Activated naive CD4-positive, alpha-beta T cell (primary cell): ENCODE measurements at places on chromosomes 5 and 9.

- no peak for DNase-seq
Measured at GRCh38 chr9:129803676-129804060, 684 bp downstream of the TOR1B start.

GRCh38 chr5:162886717-162887116 lies 550.7 kb upstream of the CCNG1 start:
- no peak for DNase-seq

DNA sequence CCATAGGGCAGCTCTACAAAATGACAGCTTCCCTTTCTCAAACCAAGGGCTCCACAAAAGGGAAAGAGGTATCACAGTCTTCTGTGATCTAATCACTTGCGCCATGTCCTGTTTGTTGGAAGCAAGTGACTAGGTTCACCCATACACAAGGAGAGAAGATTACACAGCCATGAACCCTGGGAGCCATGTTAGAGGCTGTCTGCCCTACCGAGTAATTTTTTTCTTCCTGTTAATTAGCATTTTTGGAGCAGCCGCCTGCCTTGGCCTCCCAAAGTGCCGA lies 33.2 kb upstream of the GOLPH3 start:
- no peak for DNase-seq

- no peak for DNase-seq
Measured at GRCh38 chr9:134288746-134289145, 37.5 kb upstream of the RXRA start.

- DNase-seq = no peak
Measured at GRCh38 chr5:103718108-103718507, 155.5 kb upstream of the NUDT12 start.

DNA sequence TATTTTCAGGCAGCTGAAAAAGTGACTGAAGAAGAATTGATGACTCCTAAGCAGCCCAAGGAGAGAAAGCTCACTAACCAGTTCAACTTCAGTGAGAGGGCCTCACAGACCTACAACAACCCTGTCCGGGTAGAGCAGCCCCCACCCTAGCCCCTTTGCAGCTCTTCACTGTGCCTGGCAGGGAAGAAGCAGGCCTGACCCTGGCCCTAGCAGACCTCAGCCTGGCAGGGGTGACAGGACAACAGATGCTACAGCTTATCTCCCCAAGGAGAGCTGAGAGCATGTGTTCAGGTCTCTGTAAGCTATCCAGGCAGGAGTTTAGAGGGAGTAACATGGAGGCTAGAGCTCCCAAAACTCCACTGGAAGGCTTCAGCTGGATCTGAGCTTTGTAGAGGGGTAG lies 31.8 kb downstream of the DNAI1 start:
- no peak for DNase-seq

DNA sequence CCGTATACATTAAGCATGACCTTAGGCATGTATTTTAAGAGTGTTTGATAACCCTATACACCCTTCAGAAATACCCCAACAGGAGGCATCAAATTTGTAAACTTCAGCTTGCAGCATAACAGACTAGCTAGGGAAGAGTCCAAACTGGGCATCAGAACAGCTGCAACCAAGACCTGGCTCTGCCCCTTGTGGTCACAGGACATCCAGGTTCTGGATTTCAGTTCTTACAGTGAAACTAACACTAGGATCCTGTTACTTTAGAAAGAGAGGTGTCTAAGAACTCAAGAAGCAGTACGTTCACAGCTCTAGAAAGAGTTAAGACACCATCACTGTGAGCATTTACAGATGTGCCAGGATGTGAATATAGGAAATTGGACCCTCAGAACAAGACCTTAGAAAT lies 229.8 kb downstream of the BNC2 start:
- DNase-seq = no peak

- no peak for DNase-seq
Measured at GRCh38 chr5:167820101-167820990, 471.1 kb upstream of the WWC1 start.

GRCh38 chr5:98314292-98314691 lies 459.2 kb upstream of the RGMB start:
- no peak for DNase-seq

DNA sequence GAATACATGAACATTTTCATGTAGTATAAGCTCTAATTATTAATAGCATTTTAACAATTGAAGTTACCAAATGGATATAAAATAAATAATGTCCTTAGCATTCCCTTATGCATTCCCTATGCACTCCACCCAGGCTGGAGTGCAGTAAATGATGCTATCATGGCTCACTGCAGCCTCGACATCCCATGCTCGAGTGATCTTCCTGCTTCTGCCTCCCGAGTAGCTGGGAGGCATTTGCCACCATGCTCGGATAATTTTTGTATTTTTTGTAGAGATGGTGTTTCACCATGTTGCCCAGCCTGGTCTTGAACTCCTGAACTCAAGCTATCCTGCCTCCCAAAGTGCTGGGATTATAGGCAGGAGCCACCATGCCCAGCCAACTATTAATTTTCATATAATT lies 184.0 kb downstream of the PBX3 start:
- DNase-seq = no peak

DNA sequence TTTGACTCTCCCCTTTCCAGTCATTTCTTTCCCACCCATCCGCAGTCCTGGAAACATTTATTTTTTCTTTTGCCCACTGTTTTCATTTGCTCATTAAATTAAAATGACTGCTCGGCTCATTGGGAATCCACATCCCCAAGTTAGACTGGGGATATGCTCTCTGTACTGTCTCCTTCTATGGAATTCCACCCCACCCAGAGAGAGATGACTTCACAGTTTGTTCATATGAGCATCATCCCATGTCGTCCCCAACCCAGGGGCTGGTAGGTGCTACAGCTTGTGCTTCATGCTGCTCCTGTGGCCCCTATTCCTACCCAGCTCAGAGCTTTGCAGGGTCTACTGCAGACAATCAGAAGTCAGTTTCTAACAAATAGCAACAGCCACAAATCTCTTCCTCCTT lies 16.5 kb upstream of the RARS1 start:
- no peak for DNase-seq

DNA sequence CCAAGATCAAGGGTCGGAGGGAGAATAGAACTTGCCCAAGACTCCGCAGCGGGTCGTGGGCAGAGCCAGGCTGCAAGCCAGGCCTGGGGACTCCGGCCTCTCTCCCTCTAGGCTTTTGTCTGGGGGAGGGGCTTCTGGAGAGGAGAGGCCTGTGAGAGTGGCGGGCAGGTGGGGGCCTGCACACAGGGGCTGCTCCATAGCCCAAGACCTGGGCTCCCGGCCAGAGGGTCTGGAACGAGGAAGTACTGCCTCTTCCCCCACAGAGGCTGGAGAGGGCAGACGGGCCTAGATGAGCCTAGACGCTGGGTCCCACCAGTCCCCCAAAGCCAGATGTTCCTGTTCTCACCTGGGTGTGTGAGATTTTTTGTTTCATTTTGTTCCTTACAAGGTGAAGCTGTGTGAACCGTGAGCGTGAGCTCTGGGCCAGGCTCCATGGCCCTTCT lies 5.2 kb upstream of the ST6GALNAC6 start:
- DNase-seq = no peak

GRCh38 chr9:6805532-6805931 lies 47.8 kb downstream of the KDM4C start:
- DNase-seq = no peak

GRCh38 chr9:73553295-73553694 lies 401.6 kb downstream of the ANXA1 start:
- DNase-seq = no peak

- DNase-seq = no peak
Measured at GRCh38 chr5:7329141-7329540, 66.8 kb upstream of the ADCY2 start.

DNA sequence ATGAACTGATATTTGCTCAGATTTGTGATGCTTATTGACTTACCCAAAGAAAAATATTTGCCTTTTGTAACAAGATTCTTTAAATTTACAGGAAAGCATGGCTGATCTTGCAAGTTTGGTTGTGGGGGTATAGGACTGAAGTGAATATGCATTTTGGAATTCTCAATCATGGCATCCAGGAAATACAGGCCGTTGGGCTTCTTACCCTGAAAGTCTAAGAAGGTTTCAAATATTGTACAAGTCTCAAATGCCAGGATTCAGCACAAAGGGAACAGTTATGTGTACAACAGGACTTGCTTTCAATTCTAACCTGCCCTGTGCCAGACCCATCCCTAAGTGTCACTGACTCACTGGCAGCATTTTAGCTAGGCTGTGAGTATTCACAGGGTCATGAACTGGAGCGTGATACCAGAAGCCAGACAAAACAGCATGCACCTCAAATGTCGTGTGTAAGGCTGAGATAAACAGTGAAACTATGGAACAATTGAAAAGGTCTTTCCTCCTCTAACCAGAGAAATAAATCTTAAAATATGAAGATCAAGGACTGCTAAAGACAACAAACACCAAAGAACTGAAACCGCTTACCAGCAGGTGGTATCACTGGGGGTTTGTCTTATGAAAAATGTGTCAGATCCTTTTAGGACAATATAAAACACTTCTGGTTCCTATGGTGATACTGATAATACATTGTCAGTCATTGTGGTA lies 168.6 kb upstream of the RGMB start:
- DNase-seq = no peak

DNA sequence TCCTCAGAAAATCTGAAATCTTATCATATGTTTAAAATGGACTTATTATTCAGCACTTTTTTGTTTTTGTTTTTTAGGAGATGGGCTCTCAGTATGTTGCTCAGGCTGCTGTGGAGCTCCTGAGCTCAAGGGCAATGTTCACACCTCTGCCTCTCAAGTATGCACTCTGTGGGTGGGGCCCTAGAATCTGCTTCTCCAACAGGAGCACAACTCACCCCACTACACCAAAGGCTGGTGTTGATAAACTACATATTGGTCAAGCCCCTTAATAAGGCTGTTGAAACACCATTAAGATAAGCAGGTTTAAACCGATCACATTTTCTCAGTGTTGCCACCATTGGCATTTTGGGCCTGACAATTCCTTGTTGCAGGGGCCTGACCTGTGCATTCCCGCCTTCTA lies 131.6 kb downstream of the FANCC start:
- DNase-seq = no peak

DNA sequence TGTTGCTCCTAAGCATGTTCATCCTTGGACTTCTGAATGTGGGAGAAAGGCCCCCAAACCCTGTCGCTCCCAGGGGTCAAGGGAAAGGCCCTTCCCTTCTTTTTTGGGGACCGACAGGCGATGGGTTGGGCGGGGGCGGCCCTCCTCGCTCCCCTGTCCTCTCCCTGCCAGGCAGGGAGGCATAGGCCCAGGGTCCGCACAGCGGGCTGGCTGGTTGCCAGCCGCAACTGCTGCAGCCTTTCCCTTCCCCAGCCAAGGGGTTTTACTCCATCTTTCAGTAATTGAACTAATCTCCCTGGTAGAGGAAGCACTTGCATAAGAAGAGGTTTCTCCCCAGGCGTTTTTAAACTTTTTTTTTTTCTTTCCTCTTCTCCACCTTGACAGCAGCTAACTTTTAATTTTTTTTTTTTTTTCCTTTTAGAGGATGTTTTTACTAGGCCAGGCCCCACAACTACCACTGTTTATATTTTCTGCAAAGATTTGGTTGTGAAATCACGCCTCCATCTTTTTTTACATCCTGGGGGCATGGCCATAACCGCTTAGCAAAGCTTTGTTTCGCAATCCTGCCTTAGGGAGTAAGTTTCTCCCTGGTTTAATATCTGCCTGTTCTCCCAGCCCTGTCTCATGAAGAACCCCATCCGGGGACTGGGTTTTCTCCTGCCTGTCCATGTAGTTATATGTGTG lies 216.9 kb upstream of the ZNF608 start:
- no peak for DNase-seq

GRCh38 chr5:112142769-112143270 lies 276.3 kb downstream of the EPB41L4A start:
- DNase-seq = no peak

GRCh38 chr5:57683036-57683630 lies 200.5 kb upstream of the ACTBL2 start:
- no peak for DNase-seq

DNA sequence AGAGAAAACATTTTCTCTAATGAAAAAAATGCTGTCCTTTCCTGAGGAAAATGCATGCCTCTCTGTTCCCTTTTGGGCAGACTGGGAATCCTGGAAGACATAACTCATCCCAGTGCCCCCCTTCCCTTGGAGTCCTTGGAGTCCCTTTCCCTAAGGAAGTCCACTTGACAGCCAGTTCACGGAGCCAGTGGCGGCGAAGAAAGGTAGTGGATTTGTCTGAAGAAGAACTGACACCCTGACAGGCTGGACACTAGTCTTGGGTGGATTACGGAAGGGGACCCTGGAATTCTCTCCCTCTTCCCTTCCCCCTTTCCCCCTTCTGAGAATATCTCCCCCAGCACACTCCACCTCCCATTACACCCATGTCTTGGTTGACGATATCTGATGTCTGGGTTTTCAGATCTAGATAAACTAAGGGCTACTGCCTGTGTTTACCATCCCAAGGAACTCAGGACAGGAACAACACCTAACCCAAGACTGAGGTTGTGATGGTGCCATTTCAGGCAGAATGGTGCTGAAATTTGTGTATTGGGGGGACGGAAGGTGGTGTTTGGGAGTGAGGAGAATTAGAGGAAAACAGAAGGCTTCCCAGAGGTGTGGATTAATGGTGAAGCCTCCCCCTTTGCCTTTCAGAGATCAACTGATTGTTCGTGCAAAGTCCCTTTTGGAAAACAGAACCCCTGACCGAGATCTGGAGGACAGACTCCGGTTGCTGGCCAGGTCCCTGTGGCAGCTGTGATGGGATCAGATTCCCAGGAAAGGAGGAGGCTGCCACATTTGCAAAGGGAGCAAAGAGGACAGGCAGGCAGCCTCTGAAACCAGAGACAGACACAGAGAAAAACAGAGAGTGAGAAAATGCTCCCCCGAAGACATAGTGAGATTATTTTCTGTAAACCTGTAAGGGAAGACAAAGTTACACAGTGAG lies 704 bp downstream of the SPARC start:
- no peak for DNase-seq

DNA sequence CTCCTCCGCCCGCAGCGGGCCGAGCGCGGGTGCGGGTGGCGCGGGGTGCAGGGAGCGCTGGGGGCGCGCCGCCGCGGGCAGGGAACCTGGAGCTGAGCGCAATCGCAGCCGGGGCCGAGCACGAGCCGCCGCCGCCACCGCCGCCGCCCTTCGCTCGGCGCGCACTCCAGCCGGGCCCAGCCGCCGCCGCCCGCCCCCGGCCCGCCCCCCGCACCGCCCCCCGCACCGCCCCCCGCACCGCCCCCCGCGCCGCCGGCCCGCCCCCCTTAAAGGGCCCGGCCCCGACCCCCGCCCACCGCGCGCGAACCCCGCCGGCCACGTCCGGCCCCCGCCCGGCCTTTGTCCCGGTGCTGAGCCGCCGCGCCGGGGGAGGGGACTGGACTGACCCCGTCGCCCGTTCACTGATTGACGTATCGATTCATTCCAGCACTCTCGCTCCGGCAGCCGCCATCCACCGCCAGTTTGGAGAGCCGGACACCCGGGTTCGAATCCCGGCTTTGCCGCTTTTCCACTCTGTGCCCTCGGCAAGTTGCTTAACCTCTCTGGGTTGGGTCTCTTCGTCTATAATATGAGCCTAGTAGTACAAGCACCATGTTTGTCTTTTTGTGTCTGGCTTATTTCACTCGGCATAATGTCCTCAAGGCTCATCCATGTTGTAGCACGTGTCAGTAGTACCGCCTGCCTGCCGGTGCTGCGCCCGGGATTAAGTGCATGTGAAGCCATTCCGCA lies at the start of gene SH3PXD2B:
Gene SH3PXD2B, minus strand, starts transcription at position 168 of the 729 bp plus-strand sequence. CDS start 173 bp downstream, outside the sequence.
- no peak for DNase-seq

GRCh38 chr5:157290981-157291711 lies 25.2 kb downstream of the CYFIP2 start:
- DNase-seq = no peak

GRCh38 chr9:111715471-111715870 lies 54.1 kb downstream of the GNG10 start:
- no peak for DNase-seq
